Esophagus squamous epithelium (tissue), 5 donors: ENCODE measurements at places on chromosomes 5 and 9.

GRCh38 chr9:136011703-136012496, 50.7 kb upstream of the UBAC1 start:
- DNase-seq = no peak

DNA sequence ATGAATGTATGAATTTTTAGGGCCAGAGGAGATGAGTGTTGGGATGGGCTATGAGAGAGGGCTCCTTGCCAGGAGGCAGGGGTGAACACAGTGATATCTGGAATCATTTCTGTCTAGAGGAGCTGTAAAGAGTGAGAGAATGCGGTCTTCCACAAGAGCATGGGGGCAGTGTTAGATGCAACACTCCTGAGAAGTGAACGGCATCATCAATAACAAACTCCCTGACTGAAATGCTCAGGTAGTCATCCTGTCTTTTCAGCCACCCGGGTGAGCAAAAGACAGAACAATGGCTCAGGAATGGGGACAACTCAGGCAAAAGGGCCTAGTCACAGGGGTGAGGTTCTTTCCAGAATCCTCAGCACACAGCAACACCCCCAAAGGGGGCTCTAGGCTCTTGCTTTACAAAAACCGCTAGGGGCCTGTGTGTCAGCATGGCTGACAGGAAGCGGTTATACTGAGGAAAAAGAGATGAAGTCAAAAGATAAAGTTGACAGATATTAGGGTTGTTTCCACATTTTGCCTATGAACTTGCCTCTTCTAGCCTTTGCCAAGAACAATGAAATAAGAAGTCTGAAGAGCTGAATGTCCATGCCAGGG, 104.6 kb upstream of the LRRTM2 start:
- DNase-seq = no peak

DNA sequence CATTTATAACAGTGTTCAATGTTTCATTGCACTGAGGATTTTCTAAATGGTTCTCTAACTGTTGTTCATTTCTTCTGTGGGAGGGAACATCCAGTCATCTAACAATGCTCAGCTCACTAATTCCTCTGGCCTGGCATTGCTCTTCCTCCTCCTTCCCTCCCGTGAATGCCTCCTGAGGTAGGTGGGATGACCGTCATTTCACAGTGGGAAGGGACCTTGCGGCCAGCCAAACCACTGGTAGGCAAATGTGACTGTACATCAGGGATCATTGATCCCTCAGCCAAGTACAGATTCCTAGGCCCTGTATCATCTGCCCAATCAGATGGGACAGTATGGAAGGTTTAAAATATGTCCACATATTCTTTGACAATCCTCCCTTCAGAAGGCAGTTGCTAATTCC, 23.7 kb upstream of the VDAC1 start:
- no peak for DNase-seq

GRCh38 chr5:54738118-54738972, 220.8 kb downstream of the SNX18 start:
- no peak for DNase-seq

GRCh38 chr5:177985430-177986040, 10.5 kb downstream of the PROP1 start:
- DNase-seq = no peak

DNA sequence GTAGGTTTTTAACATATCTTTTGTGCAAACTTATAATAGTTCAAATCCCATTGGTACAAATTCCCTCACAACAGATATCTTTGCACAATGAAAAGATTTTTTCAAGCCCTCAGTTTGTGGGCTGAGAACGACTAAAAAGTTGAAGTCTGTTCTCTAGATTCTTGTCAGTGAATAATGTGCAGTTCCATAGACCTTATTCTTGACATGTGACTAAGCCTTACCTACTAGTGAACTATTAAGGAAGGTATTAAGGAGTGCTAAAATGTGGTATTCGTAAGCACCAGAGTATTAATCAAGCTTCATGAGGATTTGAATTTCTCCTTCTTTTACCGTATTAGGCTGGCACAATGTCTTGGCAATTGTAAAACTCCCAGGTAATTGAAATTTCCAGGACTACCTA, 205.6 kb upstream of the DMRTA1 start:
- DNase-seq = no peak

DNA sequence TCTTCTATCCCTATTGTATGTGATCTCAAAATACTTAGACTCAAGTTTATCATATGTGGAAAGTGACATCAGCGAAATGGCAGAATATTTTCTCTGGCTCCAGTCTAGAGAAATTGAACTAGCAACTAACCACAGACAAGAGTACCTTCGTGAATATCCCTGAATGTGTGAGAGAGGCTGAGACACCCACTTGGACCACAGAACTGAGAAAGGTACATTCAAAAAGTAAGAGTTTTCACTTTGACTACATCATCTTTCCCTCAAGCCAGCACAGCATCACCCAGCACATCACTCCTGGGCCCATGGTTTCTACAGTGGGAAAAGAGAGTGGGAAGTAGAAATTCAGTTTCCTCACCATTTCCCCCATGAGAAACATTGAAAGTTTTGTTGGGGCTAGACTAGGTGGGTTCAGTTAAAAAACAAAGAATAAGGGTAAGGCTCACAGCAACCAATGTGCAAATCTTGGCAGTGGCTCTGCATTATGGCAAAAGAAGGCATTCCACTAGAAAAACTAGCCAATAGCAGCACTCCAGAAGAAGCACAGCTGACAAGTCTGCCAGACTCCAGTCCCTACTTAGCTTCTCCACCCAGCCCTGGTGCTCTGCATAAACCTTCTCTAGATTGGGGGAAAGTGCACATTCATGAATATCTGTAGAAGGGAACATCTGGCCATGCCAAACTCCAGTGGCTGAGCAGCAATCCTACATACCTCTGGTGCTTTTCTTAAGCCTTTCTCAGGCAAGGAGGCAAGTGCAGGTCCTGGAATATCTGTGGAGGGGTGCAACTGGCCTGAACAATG, 225.6 kb upstream of the VLDLR start:
- DNase-seq = no peak

DNA sequence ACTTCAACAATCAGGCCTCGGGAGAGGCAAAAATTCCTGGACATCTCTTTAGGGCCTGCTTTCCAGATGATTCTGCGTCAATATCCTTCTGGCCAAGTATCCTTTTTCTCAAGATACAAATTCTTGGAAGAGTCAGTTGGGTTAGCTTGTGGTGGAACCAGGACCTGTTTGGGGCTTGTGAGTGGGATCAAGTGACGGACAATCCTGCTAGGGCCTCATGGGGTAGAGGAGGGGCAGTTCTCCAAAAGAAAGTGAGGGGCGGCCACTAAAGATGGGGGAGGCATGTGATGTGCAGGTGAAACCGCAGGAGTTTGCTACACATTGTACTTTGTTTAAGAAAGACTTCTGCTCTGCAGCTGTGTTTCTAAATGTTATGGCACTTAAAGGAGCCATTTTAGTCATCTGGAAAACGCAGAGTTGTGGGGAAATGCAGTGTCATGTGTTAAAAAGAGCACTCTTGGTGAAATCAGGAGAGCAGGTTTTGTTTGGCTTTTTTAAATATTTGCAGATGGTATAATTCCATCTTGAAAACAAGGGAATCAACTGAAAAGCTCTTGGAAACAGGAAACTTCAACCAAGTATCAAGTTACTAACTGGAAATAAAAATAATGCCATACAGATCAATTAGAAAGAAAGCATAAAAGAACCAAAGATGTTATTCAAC, 27.4 kb upstream of the GSN start:
- DNase-seq = no peak

- no peak for DNase-seq
These were observed 520.1 kb upstream of the SMC2 start for GRCh38 chr9:103574056-103574455.

DNA sequence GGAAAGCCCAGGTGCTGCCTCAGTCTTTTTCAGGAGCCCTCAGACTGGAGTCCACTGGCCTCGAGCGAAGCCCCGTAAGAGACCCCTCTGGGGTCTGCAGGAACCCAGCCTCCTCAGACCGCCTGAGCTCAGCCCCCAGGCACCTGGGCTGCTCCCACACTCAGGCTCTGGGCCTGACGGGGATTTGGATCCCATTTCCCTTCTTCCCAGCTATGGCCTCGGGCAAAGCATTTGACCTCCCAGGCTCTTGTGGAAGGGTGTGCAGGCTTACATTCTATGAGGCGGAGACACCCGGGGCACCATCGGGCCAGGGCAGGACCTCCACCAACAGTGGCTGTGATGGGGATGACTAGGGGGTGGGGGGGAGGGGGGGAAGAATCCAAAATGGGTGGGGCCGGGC, 4.5 kb downstream of the AGPAT2 start:
- no peak for DNase-seq

DNA sequence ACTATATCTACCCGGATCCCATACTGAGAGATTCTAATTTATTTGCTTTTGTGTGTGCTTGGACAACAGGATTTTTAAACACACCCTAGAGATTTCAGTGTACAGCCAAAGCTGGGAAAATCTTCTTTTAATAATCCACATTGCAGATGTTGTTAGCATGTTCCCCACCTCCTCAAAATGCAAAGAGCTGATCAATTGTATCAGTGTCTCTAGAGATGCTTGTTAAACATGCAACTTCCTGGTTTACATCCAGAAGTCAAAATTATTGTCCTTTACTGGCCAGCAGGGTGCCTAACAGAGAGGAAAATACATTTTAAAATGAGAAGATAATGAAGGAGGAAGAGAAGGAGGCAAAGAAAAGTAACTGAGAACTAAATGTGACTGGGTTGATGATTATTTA, 793.3 kb downstream of the SEMA5A start:
- no peak for DNase-seq
